Activated T-helper 1 cell treated with Interleukin-2 at 50 U/mL for 16 hours (primary cell): ENCODE measurements at places on chromosomes 16 and 17.

GRCh38 chr16:67525176-67525860, 3.3 kb upstream of the RIPOR1 start:
- no peak for DNase-seq

- DNase-seq, result no peak
Measured at GRCh38 chr16:81484908-81485624, 40.5 kb downstream of the CMIP start.

- no peak for DNase-seq
Measured at GRCh38 chr17:7475764-7476422, 3.5 kb downstream of the ZBTB4 start.

- no peak for DNase-seq
Measured at GRCh38 chr16:57882792-57883191, 80.5 kb upstream of the KIFC3 start.

- DNase-seq, result no peak
Measured at GRCh38 chr16:23434380-23434779, 18.6 kb downstream of the COG7 start.

- DNase-seq, result no peak
Measured at GRCh38 chr17:63916566-63917185, 2.0 kb downstream of the GH1 start.

GRCh38 chr16:84138824-84139627, 6.0 kb downstream of the HSDL1 start:
- DNase-seq, result no peak

- no peak for DNase-seq
Measured at GRCh38 chr17:29063992-29064391, 21.1 kb downstream of the PIPOX start.

DNA sequence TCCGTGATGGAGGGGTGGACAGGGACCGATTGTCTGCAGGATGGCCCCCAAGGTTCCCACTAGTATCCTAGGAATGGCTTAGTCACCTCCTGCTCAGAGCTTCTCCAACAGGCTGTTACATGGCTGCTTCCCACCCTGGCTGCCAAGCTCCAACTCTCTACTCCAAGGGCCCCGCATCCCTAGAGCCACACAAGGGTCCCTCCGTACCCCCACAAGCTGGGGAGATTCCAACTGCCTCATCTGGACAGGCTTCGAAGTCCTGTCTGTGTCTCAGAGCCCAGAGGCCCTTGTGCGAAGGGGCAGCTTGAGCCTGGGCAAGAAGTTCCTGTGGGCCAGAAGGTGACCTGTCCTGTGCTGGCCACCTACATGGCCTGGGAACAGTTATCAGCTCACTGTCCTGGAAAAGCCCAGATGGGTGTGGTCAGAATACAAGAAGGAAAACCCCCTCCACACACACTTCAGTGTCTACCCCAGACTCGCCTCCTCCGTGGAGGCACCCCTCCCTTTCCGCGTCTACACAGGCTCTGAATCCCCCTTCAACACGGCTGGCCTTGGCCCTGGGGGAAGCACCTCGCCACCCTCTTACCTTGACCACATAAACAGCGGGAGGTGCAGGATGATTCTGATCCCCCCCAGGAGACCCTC, 586 bp downstream of the MEAK7 start:
- no peak for DNase-seq

- no peak for DNase-seq
Measured at GRCh38 chr17:18172531-18173278, 10.9 kb upstream of the ALKBH5 start.

DNA sequence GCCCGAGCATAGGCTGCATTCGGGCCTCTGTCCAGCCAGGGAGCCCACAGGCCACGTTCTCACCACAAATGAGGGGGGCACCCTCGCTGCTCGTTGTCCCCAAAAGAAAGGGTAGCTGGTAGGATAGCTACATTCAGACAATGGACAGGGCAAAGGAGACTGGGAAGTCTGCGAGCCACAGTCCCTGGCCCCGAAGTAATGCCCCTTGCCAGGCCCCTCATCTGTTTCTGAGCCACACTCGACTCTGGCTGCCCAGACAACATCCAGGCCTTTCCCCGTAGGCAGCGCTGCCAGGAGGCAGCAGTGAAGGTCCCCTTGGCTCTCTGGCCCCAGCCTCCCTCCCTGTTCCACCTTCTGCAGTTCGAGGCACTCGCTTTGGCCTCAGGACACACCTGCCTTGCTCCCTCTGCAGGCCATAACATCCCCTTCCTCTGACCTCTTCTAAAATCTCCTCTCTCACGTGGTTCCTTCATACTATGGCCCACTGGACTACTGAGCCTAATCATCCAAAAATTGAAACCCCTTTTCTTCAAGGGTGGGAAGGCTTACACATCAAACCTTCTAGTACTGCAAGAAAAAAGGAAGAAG, 12.2 kb downstream of the AIPL1 start:
- no peak for DNase-seq

- DNase-seq, result no peak
Measured at GRCh38 chr17:58446086-58446485, 28.8 kb upstream of the RNF43 start.

DNA sequence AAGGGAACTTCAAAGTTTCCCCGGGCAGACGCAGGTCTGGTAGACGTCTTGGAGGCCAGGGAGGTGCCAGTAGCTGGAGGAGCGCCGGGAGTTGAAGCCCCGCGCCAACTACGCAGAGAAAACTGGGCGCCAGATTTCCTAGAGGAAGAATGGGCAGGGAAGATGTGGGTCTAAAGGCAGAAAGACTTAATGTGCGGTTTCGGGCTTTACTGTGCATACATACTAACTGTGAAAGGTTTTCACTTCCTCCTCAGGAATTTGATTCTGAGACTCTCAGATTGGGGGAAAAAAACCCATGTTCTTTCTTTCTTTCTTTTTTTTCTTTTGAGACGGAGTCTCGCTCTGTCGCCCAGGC, 331 bp upstream of the ZNF287 start:
- DNase-seq, result no peak

DNA sequence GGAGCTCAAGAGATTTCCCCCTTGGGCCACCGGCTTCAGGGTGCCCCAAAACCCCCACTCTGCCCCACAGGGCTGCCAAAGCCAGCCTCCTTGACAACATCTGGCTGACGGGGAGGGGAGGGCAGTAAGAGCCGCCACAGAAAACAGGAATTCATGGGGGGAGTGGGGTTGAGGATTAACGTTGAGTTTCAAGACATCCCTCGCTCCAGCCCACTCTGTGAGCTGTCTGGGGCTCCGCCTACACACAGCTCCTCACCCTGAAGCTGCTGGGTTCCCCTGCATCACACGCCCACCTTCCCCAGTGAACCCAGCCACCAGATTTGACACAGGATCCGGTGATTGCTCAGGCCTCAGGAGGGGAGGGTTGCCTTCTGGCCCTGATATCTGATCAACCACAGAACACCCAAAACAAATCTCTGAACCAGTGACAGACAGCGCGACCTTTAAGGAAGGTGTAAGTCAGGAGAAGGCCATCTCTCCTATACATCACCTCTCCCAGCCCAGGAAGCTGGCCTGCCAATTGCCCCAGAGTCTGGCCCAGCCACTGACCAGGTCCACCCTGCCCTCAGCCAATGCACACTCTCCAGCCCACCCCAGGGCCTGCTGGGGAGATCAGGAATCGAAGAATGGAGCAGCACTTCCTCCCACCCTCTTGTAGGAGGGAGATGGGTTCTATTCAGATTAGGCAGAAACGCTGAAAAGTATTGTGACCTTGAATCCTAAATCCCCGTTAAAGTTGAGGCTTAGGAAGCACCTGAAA, 132.1 kb downstream of the CLEC16A start:
- DNase-seq, result no peak

GRCh38 chr17:74392848-74393247, 25.5 kb downstream of the GPR142 start:
- no peak for DNase-seq

GRCh38 chr16:29811170-29811895, 660 bp upstream of the PRRT2 start:
- peak; percentile 53 for DNase-seq

GRCh38 chr16:30375864-30376263, 1.3 kb downstream of the MYL11 start:
- no peak for DNase-seq

- no peak for DNase-seq
Measured at GRCh38 chr16:87842209-87842869, 27.0 kb downstream of the SLC7A5 start.

- no peak for DNase-seq
Measured at GRCh38 chr16:58187665-58188421, 10.1 kb downstream of the CSNK2A2 start.

DNA sequence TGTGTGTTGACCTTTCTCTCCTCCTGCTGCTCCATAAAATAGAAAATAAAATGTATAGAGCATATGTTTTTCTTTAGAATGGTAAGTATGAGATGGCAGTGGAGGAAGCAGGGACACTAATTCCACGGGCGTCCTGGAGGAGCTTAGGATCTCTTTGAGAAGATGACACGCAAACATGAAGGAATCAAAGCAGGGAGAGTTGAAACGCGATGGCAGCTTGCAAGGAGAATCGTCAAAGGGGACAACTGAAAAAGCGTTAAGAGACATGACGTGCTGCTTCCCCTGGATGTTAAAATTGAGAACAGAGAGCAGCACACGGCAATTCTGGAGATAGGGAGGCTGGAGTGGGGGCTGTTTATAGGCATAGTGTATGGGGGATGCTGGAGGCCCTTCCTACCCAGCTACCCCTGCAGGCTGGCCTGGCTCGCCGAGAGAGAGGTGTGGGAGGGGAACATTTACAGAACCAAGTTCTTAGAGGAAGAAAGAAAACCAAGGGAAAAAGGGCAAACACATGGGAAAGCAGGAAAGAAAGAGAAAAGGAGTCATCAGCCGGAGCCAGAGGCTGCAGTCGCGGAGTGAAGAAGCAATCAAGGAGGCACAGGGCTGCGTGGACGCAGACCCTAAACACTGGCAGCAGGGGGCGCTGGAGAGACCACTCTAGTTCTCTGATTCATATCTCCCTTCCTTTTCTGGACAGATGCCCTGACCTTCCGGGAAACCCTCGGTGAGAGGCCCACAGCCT, 55.8 kb downstream of the MYH13 start:
- DNase-seq, result no peak

GRCh38 chr17:21280081-21280518, 4.4 kb upstream of the MAP2K3 start:
- DNase-seq, result peak; percentile 81

GRCh38 chr17:27797390-27798091, 2.8 kb downstream of the NOS2 start:
- DNase-seq, result no peak

DNA sequence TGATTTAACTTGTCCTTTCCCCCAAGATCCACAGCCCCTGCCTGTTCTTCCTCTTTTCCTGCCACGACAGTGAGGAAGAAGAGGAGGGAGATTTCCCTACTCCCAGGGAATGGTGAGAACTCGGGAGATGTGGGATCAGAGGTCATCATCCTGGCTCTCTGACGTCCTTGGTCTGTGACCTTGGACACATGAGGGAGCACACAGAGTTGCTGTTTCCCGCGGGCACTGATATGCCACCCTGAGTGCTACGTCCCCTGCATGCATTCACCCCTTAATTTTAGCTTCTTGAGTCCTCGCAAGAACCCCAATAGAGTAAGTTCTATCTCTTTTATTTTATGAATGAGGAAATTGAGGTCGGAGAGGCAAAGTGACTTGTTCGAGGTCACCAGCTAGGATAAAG, 85.4 kb downstream of the BMERB1 start:
- no peak for DNase-seq

- no peak for DNase-seq
Measured at GRCh38 chr16:337437-337836, 15.1 kb downstream of the AXIN1 start.

GRCh38 chr17:28563475-28563874, 7.8 kb downstream of the PIGS start:
- DNase-seq, result no peak

DNA sequence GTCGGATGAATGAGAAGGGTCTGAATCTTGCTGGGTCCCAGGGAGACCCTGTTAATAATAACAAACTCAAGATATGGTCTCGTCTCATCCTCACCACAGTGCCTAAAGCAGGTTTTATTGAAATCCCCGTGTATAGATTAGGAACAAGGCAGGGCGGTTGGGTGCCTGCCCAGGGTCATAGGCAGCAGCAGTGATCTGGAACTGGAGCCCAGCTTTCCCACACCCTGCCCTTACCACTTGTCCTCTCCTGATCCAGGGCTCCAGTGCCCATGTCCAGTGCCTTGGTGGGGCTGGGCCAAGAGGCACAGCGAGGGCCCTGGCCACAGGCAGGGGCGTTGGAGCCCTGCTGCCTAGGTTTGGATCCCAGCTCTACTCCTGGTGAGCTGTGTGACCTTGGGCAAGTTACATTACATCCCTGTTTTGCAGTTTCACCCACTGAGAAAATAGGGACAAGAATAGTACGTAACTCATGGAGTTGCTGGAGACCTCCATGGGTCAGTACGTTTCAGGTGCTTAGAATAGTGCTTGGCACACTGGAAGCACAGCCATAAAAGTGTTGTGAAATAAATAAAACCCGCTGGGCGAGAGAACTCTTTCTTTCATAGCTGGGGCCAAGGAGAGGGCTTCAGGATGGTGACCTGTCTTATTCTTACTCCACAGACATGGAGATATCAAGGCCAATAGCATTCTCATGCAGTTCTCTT, 13.9 kb downstream of the SOCS3 start:
- DNase-seq, result no peak

DNA sequence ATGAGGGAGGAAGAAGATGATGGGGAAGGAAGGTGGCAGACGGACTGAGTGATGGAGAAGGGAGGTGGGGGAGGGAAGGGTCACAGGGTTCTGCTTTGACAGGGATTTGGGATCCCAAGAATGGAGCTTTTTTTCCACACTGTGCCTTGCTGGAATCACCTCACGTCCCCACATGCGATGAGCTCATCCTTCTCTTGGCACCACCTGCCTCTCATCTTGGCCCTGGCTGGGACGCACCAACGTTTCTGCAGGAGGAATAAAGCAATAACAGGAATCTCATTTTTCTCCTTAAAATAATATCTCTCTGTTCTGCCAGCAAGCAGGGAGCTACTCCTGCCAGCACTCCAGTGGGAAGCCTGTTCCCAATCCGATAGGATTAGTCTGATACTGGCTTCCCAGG, 47.8 kb downstream of the MEOX1 start:
- DNase-seq, result no peak

GRCh38 chr17:68184816-68185436, 62.9 kb upstream of the AMZ2 start:
- DNase-seq, result no peak

DNA sequence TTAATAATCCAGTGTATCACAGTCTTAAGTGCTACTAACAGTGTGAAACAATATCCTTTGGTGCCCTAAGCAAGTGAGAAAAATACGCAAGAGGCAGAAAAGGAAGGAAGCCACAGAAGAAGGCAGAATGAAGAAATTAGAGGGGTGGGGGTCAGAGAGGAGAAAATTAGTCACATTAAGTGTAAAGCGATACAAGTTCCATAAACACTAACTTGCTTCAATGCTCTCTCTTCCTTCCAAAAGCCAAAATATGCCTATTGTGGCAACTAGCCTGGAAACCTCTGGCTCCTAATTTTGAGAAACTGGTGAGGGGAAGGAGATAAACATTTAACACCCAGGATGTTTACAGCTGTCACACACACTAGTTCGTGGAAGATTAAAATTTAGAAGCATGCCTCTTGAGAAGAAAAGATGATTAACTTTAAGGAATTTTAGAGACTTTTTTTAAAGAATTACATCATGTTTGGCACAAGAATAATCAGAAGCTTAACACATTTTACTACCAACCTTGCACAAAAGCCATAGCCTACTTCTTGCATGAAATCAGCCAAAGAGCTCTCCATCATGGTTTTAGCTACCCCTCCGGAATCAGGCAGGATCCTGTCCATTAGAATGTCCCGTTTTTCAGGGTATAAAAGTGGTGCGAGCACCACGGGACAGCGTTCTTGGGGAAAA, 44.7 kb downstream of the CNOT1 start:
- DNase-seq, result no peak

GRCh38 chr16:27154705-27155521, 48.4 kb upstream of the KDM8 start:
- peak; percentile 48 for DNase-seq
